Activated naive CD8-positive, alpha-beta T cell treated with anti-CD3 and anti-CD28 coated beads, Interleukin-2, amount 50 U/mL, for 16 hours (primary cell): ENCODE measurements at places on chromosomes 1 and 21.

DNA sequence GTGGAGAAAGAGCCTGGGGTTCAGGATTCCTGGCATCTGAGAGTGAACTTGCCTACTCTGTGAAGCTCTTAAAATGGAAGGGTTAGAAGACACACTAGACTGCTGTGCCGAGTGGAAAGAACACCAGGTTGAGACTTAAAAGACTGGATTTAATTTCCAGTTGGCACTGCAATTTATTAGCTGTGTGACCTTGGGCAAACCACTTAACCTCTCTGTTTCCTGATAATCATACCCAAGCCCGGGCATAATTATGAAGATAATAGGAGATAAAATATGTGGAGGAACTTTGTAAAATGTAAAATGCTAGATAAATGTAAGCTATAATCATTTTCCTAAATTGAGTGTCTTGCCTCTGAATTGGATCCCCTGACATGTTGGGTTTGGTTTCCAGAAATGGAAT lies 4.7 kb upstream of the LHX4 start:
- DNase-seq, result no peak

GRCh38 chr1:170156594-170156993 lies 10.8 kb downstream of the NTMT2 start:
- DNase-seq, result no peak

DNA sequence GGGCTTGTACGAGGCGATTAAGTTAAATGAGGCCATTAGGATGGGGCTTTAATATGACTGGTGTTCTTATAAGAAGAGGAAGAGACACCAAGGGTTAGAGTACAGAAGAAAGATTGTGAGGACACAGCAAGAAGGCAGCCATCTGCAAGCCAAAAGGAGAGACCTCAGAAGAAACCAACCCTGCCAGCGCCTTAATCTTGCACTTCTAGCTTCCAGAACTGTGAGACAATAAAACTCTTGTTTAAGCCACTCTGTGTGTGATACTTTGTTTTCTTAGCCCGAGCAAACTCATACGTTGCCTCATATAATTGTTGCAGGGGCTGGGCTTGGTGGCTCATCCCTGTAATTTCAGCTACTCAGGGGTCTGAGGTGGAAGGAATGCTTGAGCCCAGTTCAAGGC lies 33.6 kb upstream of the RGS16 start:
- DNase-seq, result no peak

DNA sequence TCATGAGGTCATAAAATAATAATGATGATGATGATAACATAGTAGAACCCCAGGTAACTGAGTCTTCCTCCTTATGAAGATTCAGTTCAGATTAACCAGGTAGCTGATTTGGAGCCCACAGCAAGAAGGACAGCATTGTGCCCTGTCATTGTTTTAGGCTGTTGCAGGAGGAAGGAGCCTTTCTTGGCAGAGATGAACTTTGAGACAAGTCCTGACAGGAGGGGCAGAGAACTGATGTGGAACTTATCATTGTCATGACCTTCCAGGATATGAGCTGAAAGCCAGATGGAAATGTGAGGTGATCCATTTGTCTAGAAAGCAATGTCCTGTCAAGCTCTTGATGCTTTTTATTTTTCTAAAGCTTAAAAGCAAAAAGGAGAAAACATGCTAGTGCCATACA lies 132.6 kb upstream of the COA6 start:
- DNase-seq, result no peak

DNA sequence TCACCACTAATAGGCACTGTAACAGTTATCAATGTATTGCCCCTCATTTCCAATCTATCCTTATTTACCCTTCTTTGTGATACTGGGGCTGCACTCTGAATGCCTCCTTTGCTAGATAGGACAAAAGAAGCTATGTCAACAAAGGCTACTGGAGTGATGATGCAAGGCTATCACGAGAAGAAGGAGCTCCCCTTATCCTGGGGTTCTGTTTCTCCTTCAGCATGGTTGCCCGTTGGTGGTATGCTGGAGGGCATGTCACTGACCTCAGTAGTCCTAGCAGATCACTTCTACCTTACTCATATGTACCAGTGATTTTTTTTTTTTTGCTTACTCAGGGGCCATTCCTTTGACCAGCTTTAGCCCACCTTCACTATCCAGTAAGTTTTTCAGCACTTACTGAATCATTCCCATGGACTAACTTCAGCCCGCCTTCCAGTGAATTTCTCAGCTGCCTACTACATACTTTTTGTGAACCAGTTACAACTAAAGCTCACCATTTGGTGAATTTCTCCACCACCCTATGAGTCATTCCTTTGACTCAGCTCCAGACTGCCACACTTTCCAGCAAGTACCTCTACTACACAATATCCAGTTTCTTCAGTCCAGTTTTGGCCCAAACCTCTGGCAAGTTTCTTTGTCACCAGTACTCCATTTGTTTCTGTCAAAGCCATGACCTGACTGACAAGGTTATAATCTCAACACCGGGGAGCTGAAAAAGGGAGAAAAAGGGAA lies 944.5 kb downstream of the KCNT2 start:
- no peak for DNase-seq

DNA sequence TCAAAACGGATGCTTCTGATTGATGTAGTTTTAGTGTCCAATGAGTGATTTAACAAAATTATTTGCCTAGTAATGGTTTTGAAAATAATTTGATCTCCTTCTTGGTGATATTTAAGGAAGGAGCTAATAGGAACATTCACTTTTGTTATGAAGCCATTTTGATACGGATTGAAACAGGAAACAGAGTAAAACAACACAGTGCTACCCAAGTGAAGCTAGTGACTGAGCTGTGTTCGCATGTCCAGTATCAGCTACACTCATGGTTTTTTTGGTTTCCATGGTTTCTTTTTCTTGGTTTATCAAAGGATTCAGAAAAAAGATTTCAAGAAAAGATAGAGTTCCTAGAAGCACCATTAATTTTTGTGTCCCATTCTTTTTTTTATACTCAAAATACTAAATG lies 40.1 kb upstream of the PLEKHO1 start:
- DNase-seq, result no peak

- DNase-seq, result no peak
These were observed 12.3 kb upstream of the GOLT1A start for GRCh38 chr1:204225841-204226735.

GRCh38 chr1:116461723-116462122 lies 88.7 kb downstream of the ATP1A1 start:
- DNase-seq, result no peak

GRCh38 chr1:101314244-101314643 lies 77.4 kb downstream of the S1PR1 start:
- no peak for DNase-seq

- no peak for DNase-seq
These were observed 9.9 kb upstream of the CAP1 start for GRCh38 chr1:40030528-40031135.

DNA sequence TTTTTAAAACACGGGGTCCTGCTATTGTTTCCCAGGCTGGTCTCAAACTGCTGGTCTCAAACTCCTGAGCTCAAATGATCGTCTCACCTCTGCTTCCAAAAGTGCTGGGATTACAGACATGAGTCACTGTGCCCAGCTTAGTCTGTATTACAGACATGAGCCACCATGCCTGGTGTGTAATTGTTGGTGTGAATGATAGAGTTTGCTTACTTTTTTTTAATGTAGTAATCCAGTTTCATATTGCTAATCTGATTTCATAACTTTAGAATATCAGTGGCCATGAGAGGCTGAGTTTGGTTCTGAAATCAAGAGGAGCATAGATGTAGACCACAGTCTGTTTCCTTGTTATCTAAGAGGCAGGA lies 3.4 kb downstream of the EPB41 start:
- peak; percentile 6 for DNase-seq

DNA sequence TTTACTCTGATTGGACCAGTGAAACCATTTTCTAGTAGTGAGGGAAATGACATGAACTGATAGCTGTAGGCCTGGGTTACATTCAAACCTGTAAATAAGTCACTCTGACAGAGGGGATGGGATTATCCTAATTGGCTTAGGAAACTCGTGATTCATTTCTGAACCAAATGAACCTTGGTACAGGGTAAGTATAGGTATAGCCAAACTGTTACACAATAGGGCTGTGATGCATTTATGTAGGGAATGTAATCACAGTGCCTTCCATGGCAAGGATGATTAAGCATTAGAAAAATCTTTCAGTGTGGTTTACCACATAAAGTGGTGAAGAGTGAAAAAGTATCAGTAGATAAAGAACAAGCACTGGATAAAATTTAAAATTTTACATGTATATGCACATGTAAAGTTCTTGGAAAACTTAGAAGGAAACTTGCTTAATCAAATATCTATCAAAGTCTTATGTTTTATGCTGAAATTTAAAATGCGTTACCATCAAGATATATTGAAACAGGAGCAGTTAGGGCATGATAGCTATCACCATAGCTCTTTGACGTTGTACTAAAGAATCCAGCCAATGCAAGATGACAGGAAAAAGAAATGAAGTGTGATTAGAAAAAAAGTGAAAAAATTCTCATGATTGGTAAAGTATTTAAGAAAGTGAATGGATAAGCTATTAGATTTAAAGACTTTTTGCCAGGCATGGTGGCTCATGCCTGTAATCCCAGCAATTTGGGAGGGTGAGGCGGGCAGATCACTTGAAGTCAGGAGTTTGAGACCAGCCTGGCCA lies 63.0 kb downstream of the RABGAP1L start:
- no peak for DNase-seq

DNA sequence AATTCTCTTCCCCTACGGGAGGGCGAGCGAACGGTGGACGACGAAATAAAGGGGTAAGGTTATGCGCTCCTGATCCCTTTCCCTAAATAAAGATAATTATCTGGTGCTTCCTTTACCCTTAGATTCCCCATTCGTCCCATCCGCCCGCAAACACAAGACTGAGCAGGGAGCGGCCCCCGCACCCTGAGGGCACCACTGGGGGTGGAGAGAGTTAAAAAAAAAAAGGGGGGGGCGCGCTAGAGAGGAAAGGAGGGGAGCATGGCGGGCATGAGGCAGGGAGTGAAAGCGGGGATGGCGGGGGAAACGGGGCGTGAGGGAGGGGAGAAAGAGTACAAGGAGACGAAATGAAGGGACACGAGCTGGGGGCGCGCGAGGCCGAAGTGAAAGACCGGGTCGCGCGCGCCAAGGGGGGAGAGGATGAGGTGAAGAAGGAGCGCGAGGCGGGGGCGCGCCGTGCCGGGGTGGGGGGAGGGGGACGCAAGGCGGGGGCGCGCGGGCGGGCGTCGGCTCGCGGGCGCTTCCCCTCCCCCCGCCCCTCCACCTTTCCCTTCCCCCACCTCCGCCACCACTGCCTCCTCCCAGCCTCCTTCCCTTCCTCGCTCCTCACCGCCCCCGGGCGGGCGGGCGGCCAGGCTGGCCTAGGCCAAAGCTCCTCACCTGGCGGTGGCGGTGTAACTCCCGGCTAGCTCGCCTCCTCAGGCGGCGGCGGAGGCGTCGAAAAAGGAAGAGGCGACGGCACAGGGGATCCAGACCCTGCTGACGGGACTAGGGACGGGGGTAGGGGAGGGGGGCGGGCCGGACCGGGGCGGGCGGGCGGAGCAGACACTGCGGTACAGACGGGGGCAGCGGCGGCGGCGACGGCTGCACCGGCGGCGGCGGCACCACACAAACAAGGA lies 448 bp downstream of the GATAD2B start:
- peak; percentile 40 for DNase-seq

DNA sequence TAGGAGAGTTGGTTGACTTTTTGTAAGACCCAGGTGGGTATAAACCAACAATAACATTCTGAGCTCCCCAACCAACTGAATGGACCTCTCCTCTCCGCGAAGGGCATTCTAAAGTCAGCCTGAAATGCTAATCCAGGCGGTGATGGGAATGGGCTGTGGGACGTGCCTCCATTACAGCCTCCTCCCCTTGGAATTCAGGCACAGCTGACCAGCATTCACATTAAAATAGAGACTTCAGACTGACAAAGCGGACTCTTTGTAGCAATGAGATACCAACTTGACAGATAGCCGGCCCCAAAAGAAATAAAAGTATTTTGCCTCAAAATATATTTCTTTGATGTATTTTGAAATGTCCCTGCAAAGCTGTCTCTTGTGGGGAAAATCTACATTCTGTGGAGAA lies 101.7 kb downstream of the KIF26B start:
- DNase-seq, result no peak

DNA sequence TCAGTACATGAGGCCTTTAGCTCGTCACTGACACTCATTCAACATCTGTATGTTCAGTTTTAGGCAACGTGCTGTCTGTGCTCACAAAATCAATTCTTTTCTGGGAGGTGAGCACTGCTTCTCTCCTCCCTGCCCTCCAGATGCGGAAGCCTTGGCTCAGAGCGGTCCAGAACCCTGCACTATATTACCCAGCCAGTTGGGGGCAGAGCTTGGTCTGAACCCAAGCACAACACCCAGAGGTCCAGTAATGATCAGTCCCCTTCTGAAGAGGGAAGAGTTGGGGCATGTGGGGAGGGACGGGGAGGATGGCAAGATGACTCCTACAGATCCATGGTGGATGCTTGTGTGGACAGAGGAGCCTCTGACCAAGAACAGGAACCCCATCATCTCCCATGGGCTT lies 5.6 kb upstream of the DSCAM start:
- no peak for DNase-seq

DNA sequence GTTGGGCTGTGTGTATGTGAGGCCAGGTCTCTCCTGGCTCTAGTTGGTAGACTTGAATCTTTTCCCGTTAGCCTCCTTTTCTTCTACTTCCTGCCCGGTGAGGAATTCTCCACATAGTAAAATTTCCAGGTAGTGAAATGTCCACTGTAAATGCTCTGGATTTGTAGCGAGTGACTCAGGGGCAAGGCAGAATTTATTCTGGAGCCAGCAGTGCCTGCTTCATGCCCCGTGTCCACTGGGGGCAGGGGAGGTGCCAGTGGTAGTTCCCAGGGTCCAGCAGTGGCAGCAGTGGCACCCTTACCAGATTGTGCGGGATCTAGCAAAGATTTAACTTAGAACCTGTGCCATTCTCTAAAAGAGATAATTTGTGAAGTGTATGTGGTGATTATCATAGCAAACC lies 74.5 kb upstream of the USP24 start:
- no peak for DNase-seq

- DNase-seq, result no peak
These were observed 25.8 kb downstream of the KIF26B start for GRCh38 chr1:245180496-245181157.

GRCh38 chr21:46154955-46155513 lies 345 bp downstream of the FTCD start:
- DNase-seq, result no peak

GRCh38 chr21:15731243-15731613 lies 1.4 kb downstream of the USP25 start:
- DNase-seq, result no peak

DNA sequence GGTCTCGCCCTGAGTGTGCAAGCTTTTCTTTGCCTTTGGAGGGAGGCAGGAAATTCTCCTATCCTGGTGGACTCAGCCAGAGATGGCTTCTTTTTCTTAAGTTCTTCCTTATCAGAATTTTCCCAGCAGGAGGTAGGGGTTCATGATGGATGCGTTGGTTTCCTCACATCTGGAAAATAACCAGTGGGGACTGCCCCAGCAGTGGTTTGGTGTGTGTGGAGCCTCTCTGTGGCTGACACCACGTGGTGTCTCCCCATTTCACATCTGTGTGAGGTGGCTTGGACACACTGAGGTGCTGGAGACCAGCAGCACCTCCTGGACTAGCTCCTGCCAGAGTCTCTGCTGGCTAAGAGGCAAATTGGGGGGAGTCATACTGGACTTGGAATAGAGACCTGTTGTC lies 32.6 kb downstream of the B3GALT5 start:
- DNase-seq, result no peak

- DNase-seq, result no peak
These were observed 167.3 kb downstream of the ZZZ3 start for GRCh38 chr1:77514921-77515776.
